ENCODE measurements at places on chromosomes 5 and 9. TPM values are rescaled to one million over a fixed set of nuclear protein-coding genes. Genes with fewer than 3 reads are reported as not detected.

Gene GRIN1
- 0.77 TPM for total RNA-seq

Gene TSSK1B
- total RNA-seq, result 0.29 TPM

Gene SHOC1
- not detected for total RNA-seq

- peaks cover 3% of the 10 kb centered on the region for H3K36me3 ChIP-seq
- DNase-seq, result no peak
- H3K4me3 ChIP-seq, result no peak overlapping the region
- no peak overlapping the region for H3K27ac ChIP-seq
- H3K27me3 ChIP-seq, result peaks cover 18% of the 10 kb centered on the region
These were observed 21.2 kb downstream of the SLC6A3 start for GRCh38 chr5:1423901-1424603.

DNA sequence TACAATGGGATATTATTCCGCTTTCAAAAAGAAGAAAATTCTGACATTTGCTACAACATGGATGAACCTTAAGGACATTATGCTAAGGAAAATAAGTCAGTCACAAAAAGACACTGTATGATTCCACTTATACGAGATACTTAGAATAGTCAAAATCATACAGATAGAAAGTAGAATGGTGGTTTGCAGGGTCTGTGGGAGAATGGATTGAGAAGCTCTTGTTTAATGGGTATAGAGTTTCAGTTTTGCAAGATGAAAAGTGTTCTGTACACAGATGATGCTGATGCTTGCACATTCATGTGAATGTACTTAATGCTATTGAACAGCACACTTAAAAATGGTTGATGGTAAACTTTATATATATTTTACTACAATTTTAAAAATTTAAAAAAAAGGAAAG lies 2050.7 kb upstream of the WWC1 start:
- no peaks in the 10 kb centered on the region for H3K4me1 ChIP-seq
- no peaks in the 10 kb centered on the region for H3K27me3 ChIP-seq
- no peak overlapping the region for H3K27ac ChIP-seq
- no peaks in the 10 kb centered on the region for H3K36me3 ChIP-seq
- no peak for DNase-seq

GRCh38 chr9:135961811-135962695 lies 880 bp upstream of the UBAC1 start:
- H3K4me3 ChIP-seq, result peak overlapping the region; percentile 71
- H3K27ac ChIP-seq, result no peak overlapping the region
- peaks cover 7% of the 10 kb centered on the region for H3K4me1 ChIP-seq

GRCh38 chr5:123819833-123820232 lies 307.9 kb downstream of the CSNK1G3 start:
- H3K4me1 ChIP-seq, result peaks cover 19% of the 10 kb centered on the region
- H3K27ac ChIP-seq, result peak overlapping the region; percentile 64

GRCh38 chr9:34546102-34546833 lies 23.5 kb upstream of the ENHO start:
- no peak overlapping the region for H3K4me3 ChIP-seq
- DNase-seq, result no peak
- H3K27ac ChIP-seq, result no peak overlapping the region
- H3K4me1 ChIP-seq, result peaks cover 5% of the 10 kb centered on the region
- no peaks in the 10 kb centered on the region for H3K36me3 ChIP-seq
- peaks cover 41% of the 10 kb centered on the region for H3K27me3 ChIP-seq

DNA sequence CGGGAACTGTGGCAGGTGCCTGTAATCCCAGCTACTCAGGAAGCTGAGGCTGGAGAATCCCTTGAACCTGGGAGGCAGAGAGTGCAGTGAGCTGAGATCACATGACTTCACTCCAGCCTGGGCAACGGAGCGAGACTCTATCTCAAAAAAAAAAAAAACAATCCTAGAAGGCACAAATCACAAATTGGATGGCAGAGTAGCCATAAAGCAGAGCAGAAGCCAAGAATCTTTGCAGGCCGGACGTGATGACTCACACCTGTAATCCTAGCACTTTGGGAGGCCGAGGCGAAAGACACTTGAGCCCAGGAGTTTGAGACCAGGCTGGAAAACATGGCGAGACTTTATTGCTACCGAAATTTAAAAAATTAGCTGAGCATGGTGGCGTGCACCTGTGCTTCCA lies 9.2 kb upstream of the FUBP3 start:
- no peak overlapping the region for H3K27ac ChIP-seq
- H3K27me3 ChIP-seq, result peaks cover 8% of the 10 kb centered on the region
- no peaks in the 10 kb centered on the region for H3K4me1 ChIP-seq
- H3K4me3 ChIP-seq, result no peak overlapping the region
- no peak for DNase-seq

- H3K27me3 ChIP-seq, result peaks cover 77% of the 10 kb centered on the region
- H3K36me3 ChIP-seq, result no peaks in the 10 kb centered on the region
- H3K4me1 ChIP-seq, result peaks cover 15% of the 10 kb centered on the region
- DNase-seq, result no peak
These were observed 99.9 kb upstream of the PITX1 start for GRCh38 chr5:135133698-135134515.

Measured in progenitor cell of endocrine pancreas (in vitro differentiated cells).